Effector CD4-positive, alpha-beta T cell (primary cell): ENCODE measurements at places on chromosomes 4 and X.

DNA sequence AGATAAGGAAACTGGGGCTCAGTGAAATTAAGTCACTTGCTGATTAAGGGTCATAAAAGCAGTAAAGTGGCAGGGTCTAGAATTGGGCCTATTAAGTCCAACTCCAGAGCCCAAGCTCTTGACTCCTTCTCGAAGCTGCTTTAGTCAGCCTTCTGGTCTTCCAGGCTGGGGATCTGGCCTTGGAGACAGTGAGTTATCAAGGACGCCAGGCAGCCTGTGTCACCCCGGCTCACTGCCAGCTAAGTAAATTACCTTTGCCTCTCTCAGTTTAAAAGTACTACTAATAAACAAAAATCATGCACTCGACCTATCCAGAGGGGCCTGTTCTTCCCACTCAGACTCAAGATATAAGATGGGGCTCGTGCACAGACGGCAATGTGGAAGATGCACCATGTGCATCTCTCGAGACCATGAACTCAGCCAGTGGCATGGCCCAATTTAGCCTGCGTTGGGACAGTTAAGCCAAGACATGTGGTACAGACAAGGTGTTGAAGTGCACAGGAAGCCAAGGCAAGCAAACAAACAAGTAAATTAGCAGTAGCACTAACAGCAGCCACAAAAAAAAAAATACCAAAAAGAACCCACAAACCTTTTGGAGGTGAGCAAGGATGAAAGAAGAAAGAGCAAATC, 62.0 kb upstream of the MAP3K15 start:
- no peak for DNase-seq

DNA sequence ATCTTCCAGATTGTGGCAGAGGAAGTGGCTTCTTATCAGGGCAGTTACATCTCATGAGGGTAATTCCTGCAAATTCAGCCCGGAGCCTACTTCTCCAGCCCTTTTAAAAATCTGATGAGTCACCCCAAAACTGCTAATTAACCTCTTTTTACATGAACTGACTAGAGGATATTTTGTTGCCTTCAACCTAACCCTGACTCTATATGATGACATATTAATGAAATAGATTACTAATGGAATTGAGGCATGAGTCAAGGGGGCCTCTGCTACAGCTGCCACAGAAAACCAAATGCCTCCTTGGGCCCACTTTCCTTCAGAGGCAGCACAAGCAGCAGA, 72.5 kb downstream of the QRFPR start:
- no peak for DNase-seq

DNA sequence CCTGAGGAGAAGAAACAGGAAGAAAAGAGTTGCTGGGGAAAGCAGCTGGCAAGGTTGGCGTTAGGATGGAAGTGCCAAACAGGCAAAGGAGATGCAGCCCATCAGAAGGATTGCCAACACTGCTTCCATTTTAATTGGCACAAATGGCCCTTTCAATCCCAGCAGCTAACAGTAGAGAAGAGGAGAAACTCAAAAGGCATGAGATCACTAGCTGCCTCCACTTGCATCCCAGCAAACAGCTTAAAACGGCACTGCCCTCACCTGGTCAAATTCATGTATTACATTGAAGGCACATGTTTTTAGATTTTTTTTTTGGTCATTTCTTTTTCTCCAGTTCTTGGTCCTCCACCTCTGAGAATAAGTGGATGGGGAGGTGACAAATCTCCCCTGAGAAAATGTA, 14.9 kb upstream of the LOC101059915 start:
- DNase-seq = peak; percentile 47

GRCh38 chrX:98068024-98068580, 1184.4 kb downstream of the RPA4 start:
- DNase-seq = no peak

DNA sequence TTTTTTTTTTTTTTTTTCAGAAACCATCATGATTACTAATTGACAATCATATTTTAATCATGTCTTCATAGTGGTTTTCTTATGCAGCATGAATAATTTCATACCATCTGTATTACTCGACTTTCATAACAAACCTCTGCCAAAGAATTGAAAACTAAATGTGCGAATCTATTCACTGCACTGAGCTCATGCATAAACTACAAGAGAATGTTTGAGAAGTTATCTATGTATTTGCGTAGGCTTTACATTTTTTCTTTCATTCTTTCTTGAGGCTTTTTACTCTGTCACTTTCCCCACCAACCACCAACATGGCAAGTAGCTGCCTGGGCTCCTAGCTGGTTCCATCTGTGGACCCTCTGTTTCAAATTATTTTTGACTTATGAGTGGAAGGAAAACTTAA, 1761.0 kb downstream of the STIM2 start:
- DNase-seq = no peak

- no peak for DNase-seq
These were observed 37.2 kb upstream of the USP9X start for GRCh38 chrX:41047878-41048534.

DNA sequence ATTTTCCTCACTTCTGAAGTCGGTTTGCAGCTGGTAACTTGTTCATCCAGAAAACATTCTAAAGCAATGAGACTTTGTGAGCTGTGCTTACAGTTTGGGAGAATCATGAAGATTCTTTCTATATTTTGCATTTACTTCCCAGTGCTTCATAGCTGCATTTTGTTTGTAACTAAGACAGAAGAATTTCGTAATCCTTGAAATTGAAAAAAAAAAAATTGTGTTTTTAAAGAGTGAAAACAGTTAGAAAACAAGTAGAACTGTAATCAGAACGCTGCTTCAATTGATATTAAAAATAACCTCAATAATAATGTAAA, 392.4 kb downstream of the UNC5C start:
- no peak for DNase-seq

DNA sequence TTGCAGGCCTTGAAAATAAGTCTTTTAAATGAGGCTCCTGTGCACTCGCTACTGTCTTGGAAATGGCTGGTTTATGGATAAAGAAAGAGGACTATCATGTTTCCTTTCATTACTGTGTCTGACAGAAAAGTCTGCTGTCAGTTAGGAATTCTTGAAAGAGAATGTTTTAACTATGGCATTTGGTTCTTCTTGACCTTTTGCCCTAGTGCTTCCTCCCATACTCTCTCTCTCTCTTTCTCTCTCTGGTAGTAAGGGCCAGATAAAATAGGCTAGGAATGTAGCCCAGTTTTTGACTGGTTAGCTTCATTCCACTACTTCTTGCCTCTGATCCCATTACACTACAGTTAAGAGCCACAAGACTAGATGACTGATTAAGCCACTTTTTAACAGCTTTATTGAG, 29.8 kb downstream of the YY2 start:
- DNase-seq = no peak

- no peak for DNase-seq
These were observed 594 bp upstream of the ARHGAP24 start for GRCh38 chr4:85474356-85474755.

DNA sequence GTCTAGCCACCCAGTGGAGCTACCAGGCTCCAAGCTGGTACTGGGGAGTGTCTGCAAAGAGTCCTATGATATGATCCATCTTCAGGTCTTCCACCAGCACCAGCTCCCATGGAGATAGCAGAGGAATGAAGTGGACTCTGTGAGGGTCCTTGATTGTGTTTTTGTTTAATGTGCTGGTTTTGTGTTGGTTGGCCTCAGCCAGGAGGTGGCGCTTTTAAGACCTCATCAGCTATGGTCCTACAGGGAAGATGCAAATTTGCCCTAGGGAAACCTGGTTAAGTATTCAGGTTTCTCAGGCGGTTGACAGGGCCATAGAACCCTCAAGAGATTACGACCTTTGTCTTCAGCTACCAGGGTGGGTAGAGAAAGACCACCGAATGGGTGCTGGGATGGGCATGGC, 1141.1 kb downstream of the STIM2 start:
- no peak for DNase-seq

GRCh38 chr4:98566361-98567008, 91.9 kb downstream of the TSPAN5 start:
- no peak for DNase-seq

DNA sequence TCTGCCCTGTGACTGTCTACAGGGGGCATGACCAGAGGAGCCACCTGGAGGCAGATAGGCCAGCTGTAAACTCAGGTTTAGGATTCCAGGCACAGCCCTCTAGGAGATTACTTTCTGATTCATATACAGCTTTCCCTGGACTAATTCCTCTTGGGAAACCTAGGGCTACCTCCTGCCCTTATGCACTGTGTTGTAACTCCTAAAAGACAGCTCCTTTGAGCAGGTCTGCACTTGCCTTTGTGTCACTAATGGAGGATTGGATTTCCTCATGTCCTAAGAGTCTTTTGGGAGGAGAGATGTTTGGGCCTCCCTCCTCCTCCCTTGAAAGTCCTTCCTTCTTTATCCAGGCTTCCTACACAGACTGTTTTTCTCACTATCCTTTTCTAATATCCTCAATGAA, 202.0 kb downstream of the PCDH19 start:
- no peak for DNase-seq

- no peak for DNase-seq
These were observed 329.3 kb upstream of the RPS6KA3 start for GRCh38 chrX:20595928-20596575.

DNA sequence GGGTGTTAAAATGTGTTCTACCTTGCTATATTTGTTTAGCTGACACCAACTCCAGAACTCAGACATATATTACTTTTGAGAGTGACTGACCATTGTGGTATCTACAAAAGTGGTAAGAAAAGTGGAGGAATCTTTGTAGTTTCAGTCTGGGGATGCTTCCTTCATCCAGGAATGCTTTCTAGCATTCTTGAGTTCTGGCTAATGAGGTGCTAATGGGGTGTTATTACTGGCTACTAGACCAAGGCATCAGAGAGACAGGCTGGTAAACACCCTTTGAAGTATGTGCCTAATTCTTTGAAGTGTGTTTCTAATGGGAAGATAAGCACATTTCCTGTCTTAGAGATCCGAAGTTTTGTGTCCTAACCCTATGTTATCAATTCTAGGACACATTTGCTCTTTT, 310.4 kb downstream of the SPRY1 start:
- no peak for DNase-seq

- DNase-seq = no peak
These were observed 98.2 kb downstream of the AFF1 start for GRCh38 chr4:87032884-87033533.

- no peak for DNase-seq
These were observed 81.1 kb downstream of the ARAP2 start for GRCh38 chr4:36163198-36163597.

- DNase-seq = no peak
These were observed 271.4 kb downstream of the KCNIP4 start for GRCh38 chr4:21677173-21677572.

GRCh38 chr4:54276641-54277430, 47.7 kb downstream of the PDGFRA start:
- DNase-seq = no peak

DNA sequence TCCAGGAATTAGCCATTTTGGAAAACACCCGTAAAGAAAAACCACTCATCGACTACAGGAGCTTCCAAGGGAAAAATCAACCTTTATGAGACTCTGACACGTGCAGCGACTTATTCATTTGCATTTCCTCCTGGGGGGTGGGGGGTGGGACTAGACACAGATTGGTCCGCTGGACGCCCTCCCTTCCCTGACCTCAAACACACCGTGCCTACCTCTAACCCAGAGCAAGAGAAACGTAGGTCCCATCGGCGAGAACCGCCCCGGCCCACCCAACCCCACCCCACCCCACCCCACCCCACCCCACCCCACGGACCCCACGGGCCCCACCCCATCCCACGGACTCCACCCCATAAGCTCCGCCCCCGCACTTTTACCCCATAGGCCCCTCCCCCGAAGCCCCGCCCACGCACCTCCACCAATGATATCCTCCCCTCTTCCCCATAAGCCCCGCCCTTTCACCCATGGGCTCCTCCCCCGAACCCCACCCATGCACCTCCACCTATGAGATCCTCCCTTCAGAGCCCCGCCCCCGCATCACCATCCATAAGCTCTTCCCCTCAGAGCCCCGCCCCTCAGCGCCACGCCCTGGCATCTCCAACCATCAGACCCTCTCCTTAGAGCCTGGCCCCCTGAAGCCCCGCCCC, 1.1 kb downstream of the GTPBP6 start:
- DNase-seq = no peak

GRCh38 chr4:129862461-129862860, 766.5 kb downstream of the C4orf33 start:
- DNase-seq = no peak

DNA sequence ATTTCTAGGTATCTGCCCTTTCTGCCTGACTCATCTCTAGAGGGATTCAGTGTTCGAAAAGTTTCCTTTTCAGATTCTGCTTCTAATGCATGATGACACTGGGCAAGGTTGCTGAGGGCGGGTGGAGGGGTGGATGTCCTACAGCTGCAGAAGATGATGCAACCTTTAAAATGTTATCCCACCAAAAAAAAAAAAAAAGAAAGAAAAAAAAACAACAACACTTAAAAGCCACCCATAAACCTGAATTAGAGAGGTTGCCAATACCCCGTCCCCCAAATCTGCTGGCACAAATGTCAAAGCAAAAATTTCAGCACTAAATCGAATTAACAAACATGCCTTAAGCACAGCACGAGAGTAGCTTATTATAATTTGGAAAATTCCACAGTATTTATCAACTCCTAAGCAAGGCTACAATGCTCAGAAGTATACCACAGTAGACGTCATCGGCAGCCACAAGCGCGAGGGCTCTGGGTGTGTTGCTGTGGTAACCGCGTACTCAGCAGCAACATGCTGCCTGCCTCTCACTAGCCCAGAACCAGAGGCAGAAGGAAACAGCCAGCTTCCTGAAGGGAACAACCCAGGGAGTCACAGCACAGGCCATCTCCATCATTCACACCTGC, 167.5 kb upstream of the MAP3K15 start:
- peak; percentile 72 for DNase-seq

DNA sequence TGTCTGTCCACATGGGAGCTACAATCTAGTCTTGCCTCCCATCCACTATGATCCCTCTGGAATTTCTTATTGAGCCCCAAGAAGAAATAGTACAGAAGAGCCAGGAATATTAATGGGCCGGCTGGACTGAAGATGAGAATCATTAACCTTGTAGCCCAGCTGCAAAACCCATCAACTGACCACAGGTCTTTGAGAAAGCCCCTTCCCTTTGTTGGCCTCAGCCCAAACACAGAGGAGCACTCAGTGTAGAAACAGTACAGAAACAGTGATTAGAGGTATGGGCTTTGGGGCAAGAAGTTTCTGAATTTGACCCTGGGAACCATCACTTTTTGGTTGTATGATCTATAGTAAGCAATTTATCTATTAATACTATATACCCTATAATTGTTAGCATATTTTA, 76.8 kb upstream of the RAB40AL start:
- DNase-seq = no peak

GRCh38 chr4:39051492-39051891, 10.5 kb upstream of the KLHL5 start:
- DNase-seq = no peak

GRCh38 chrX:56563231-56564161, at the start of gene UBQLN2:
Gene UBQLN2, plus strand, starts transcription at chrX:56563627. Its CDS starts 247 bp downstream, at chrX:56563874.
- DNase-seq = peak; percentile 67

DNA sequence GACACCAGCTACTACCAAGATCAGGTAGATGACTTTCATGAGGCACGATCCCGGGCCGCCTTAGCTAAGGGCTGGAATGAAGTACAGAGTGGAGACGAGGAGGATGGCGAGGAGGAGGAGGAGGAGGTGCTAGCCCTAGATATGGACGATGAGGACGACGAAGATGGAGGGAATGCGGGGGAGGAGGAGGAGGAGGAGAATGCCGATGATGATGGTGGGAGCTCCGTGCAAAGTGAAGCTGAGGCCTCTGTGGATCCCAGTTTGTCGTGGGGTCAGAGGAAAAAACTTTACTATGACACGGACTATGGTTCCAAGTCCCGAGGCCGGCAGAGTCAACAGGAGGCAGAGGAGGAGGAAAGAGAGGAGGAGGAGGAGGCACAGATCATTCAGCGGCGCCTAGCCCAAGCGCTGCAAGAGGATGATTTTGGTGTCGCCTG, 481 bp downstream of the UTP3 start:
- DNase-seq = peak; percentile 6

- no peak for DNase-seq
These were observed 8.0 kb downstream of the REELD1 start for GRCh38 chr4:146222313-146222712.
